ENCODE measurements at places on chromosomes 16 and 17.
A peak's percentile ranks its signal among the peaks of the same experiment; 100 is the strongest.

DNA sequence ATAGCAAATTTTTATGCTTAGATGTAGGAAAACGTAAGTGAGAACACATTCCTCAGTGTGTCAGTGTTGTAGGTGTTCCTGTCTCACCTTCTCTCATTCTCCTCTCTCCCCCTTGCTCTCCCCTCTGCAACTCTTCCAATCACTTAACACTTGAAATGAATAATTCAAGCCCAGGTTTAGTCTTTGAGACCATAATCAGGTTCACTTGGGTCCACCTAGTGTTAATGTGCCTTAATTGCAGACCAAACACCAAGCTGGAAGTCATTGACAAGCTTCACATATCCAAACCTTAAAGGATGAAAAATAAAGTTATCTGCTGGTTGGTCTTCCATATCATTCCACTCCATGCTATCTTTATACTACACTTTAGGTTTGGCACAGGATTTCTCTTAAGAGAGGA is 37.0 kb downstream of the STXBP4 start:
- DNase-seq, result no peak

- DNase-seq, result peak; percentile 97
Observed at GRCh38 chr17:409848-410542, 57.4 kb upstream of the RPH3AL start.

DNA sequence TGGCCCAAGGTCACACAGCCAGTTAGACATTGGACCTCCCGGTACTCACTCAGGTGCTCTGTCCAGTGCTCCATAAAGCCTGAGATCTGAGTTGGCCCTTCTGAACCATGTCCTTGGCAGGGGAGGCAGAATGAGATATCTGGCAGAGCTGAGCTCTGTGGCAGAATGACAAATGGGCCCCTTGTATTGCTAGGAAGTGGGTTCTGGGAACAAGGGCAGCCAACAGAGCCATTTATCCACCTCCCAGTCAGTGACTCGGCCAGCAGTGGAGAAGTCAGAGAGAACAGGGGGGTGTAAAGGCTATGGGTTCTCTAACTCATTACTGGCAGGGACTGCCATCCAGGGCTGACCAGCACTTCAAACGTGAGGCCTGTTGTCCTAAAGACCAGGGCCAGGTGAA is 117.1 kb upstream of the NLRP1 start:
- DNase-seq, result no peak

GRCh38 chr17:50163843-50164696 is 1.7 kb upstream of the SGCA start:
- DNase-seq, result no peak

- peak; percentile 23 for DNase-seq
Observed at GRCh38 chr17:72445055-72445991, 324.5 kb downstream of the SOX9 start.

- no peak for DNase-seq
Observed at GRCh38 chr16:53085369-53085843, 30.6 kb downstream of the CHD9 start.

DNA sequence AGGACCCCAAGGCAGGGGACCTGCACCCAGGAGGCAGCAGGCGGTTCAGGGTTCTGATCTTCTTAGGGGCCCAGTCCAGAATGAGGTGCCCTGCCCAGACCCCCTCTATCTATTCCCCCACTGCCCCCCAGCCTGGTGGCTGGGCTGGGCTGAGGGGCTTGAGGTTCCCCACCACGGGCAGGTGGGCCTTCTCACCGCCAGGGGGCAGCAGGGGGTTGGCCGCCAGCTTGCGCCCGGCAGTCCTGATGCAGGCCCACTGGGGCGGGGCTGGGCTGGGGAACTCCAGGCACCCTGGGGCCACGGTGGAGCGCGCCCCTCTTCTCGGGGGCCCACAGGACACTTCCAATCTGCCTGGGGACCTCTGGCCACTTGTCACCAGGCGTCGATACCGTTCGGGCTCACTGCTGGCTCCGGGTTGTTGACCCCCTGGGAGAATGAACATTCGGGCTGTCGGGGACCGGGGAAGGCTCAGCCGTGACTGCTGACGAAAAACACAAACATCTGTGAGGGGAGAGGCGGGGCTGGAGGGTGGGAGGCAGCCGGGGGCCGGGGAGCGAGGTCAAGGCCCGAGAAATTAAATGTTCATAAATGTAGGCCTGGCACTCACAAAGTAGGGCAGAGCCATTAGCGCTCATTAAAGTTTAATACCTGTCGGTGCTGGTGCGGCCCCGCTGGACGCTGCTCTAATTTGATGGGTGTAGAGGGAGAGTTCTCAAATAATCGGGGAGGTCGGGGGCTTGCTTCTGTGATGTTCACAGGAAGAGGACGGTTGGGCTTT is 219.3 kb upstream of the GSE1 start:
- DNase-seq, result no peak

GRCh38 chr16:84612686-84613085 is 5.2 kb downstream of the COTL1 start:
- DNase-seq, result no peak

DNA sequence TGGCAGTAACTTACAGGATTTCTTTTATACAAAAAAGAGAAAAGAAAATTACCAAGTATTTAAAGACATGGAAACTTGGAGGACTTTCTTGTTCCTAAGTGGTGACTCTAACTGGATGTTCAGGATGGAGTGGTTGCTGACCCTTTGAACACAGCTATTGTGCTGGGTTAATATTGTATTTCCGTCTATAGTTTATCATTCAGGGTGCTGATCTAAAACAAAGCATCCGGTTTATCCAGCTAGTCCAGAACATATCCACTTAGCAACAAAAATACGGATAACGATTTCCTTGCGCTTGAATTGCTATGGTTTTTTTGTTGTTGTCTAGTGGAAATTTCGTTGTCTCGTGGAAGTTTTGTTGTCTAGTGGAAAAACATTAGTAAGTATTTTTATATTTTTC is 38.2 kb downstream of the SNTB2 start:
- DNase-seq, result no peak

DNA sequence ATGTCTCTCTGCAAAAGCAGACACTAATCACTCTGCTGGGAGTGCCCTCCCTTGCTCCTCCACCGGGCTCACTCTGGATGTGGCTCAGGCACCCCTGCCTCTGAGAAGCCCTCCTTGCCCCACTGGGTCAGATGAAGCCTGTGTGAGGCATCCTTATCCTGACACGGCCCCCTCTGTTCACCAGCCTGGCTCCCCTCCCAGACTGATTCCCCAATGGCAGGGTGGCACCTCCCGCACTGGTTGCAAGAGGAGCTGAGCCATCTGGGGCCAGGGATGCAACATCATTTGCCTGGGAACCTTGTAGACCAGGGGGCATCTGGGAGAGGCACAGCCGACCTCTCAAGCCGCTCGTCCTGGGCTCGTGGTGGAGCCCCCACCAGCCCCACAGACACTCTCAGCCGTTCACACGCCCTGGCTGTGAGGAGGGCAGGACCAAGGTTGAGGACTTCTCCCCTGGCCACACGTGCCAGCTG is 6.7 kb downstream of the SMTNL2 start:
- DNase-seq, result no peak

DNA sequence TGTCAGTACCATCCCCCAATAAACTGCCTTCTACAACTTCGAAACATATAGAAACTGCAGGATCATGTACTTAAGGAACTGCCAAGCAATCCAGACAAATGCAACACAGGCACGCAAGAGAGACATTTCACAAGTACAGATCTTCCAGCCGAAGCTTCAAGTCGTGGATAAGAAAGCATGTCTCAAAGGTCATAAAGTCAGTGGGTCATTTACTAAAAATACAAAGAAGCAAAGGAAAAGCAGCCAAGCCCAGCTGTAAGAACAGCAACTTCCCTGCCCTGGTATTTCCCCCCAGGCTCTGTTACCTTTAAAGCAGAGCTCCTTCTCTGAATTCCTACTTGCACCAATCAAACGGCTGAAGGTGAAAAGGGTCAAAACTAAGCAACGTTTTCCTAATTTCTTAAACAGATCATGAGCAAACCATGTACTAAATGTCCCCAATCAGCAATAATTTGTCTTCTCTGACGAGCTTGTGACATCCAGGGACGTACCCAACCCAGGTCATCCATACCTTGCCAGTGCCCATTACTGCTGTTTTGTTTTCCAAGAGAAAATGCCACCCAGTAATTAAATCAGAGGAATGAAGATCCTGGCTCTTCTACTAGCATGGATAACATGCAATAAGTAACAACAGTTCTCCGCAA is 1.7 kb downstream of the AKTIP start:
- DNase-seq, result no peak

- DNase-seq, result no peak
Observed at GRCh38 chr16:11190588-11191560, 65.1 kb downstream of the SOCS1 start.

DNA sequence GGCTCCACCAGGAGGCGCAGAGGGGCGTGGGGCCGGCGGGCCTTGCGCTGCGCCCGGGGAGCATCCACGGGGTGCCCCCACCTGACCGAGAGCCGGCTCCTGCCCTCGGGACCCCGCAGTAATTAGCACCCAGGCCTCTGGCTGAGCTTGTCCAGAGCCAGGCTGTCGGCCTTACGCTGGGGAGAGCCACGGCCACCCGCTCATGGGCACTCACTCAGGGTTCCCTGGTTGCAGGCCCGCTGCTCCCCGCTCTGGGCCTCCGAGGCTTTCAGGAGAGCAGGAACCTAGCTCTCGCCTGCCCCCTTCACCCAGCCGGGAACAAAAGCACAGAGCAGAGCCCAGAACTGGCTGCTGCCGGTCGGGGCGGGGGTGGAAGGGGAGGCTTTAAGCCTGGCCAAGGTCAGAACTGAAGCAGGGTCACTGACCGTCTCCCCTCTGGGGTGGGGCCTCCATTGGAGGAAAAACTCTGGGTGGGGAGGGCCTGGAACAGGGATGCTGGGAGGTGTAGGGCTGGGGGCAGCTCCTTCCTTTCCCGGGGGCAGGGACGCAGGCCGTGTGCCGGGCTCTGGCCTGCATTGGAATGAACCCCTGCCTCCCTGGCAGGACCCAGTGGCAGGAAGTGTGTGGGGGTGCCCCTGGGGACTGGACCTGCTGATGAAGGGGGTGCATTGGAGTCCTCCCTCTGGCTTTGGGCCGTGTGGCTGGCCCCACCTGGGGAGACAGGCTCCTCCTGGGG is 12.3 kb downstream of the GLIS2 start:
- DNase-seq, result peak; percentile 87

DNA sequence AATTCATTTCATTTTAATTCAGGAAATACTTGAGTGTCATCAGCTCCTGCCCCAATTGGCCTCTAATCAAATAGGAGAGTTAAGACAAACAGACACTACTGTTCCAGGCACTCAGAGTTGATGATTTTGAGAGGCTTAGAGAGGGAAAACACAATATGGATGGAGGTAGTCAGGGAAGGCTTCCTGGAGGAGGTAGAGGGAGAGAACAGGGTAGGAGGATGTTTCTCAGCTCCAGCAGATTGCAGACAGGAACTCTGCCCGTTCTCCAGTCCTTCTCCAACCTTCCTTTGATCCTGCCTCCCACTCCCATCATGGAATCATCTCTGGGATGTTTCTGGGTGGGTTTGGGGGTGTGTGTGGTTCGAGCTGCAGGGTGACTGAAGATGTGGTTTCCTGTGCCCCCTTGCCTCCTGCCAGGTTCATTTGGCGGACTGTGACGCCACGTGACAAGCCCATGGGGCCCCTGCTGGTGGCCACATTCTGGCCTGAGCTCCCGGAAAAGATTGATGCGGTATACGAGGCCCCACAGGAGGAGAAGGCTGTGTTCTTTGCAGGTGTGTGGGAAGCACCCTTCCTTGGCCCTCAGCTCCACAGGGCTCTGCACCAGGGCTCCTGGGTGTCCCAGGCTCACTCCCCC is 12.2 kb upstream of the LPCAT2 start:
- no peak for DNase-seq

- DNase-seq, result no peak
Observed at GRCh38 chr16:53666786-53667415, 36.8 kb downstream of the RPGRIP1L start.

- DNase-seq, result no peak
Observed at GRCh38 chr16:72473631-72474030, 301.7 kb upstream of the PMFBP1 start.

DNA sequence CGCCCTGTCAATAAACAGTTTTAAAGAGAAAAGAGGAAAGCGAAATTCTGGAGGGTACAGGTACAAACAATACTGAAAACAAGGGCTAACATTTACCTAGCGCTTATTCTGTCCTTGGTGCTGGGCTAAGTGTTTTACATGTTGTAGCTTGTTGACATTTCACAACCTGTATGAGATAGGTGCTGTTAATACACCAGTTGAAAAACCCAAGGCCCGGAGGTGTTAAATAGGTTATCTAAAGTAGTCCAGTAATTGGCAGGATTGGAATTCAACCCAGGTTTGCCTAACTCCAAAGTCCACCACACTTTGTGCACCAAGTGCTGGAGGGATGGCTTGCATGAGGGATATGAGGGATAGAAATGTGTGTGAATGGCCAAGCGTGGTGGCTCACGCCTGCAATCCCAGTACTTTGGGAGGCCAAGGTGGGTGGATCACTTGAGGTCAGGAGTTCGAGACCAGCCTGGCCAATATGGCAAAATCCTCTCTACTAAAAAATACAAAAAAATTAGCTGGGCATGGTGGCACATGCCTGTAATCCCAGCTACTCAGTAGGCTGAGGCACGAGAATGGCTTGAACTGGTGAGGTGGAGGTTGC is 2.9 kb downstream of the ATP6V0D1 start:
- no peak for DNase-seq

GRCh38 chr17:6639014-6639585 is 1.4 kb downstream of the KIAA0753 start:
- peak; percentile 44 for DNase-seq

DNA sequence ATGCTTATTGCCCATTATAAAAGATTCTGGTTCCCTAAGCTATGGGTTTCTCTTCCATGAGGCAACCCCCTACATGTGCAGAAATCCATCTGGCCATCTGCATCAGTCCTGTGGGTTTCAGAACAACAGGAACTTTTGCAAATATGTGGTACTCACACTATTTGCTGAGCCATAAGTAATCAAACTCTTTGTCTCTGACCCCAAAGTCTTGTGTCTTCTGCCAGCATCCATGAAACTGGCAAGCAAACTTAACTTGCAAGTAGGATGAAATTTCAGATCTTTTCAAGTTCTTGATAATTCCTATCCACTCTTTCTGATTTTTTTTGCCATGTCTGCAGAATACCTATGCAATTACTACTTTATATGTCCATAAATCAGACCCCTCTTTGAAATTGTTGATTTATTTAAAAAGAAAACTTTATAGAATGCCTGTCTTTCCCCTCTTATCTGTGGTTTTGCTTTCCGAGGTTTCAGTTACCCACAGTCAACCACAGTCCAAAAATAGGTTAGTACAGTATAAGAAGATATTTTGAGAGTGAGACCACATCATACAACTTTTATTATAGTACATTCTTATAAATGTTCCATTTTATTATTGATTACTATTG is 158.4 kb upstream of the IRX3 start:
- DNase-seq, result no peak

DNA sequence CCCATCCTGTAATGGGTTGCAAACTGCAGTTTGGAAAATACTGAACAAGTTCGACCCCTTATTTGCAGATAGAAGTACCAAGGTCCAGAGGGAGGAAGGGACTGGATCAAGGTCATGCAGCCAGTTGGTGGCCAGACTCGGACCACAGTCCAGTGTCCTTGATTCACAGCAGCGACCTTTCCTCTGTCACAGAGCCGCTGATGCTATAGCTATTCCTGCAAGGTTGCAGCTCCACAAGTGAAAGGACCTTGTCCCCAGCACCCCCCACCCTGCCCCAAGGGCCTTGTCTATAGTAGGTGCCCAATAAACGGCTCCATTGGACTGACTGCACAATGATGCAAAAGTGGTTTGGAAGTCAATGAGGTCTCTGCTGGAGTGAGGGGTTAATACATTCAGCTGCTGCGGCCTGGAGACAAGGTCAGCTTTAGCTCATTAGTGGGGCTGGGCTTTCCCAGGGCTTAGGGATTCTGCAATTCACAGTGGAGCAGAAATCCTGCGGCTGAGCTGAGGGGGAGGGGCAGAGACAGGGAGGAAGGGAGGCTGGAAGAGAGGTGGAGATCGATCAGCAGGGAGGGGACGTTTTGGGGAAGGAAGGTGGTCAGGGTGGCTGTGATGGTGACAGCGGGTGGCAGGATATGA is 13.4 kb upstream of the CRHR1 start:
- no peak for DNase-seq
